ENCODE measurements at places on chromosomes 11 and 22. TPM values are rescaled to one million over a fixed set of nuclear protein-coding genes. Genes with fewer than 3 reads are reported as not detected.
A peak's percentile ranks its signal among the peaks of the same experiment; 100 is the strongest.

DNA sequence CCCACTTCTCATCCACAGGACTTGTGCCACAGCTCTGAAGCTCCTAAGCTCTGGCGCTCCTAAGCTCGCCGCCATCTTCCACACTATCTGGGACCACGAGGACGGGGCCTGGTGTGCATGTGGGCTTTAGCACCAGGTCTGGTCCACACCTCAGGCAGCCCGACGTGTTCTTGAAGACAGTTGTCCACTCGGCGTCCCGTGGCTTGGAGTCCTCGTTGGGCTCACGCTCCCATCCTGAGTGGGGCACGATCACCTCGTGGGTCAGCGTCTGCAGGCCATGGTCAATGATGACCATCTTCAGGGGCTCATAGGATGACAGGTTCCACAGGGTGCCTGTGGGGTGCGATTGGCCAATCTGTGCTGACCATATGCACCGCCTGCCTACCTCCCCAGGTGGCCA, 37.1 kb upstream of the TXNRD2 start:
- DNase-seq = no peak

DNA sequence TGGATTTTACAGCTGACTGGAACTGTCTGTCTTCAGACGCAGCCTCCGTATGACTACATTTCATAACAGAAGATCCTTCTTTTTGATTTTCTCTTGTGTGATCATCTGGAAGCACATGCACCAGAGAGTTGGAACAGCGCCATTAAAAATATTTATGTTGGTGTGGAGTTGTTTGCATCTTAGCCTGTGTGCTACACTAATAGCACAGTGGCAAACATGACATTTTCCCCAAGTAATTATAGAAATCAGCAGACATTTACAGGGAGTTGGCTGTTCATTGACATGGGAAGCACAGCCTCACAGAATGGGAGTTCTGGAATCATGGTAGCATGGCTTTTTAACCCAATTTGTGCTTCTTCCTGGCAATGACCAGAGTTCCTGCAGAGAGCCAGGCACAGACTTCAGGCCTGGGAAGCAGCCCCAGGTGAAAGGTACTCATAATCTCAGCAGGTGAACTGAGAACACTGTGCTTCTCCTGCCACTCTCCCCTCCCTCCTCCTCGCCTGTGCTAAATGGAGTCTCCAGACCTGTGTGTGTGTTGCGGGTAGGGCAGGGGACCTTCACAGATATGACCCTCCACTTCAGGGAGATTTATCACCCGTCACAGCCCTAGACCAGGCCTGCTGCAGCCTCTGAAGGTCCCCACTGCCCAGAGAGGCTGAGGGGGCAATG, 82.8 kb upstream of the PLET1 start:
- DNase-seq = no peak

GRCh38 chr22:46813816-46814597, 51.6 kb downstream of the TBC1D22A start:
- DNase-seq = no peak

DNA sequence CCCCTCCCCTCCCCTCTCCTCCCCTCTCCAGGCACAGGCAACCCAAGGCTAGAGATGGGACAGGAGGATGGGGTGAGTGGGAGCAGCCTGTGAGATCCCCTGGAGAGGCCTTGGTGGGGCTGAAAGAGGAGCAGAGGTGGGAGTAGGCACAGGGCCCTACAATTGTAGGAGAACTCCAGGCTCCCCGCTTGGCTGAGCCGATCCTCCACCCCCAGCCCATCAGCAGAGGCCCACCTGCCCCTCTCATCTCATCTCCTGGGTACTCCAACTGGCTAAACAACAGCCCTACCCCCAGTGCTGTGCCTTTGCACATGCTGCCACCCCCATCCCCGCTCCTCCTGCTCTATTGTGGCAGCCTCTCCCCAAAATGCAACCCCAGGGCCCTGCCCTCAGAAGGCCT, 52.0 kb upstream of the A4GALT start:
- DNase-seq = no peak

- no peak for DNase-seq
These were observed 22.9 kb upstream of the CARS1 start for GRCh38 chr11:3080104-3080503.

- DNase-seq = no peak
These were observed 20.4 kb downstream of the C22orf23 start for GRCh38 chr22:37932821-37933578.

- DNase-seq = peak; percentile 89
These were observed 688 bp downstream of the SERPING1 start for GRCh38 chr11:57597916-57598830.

DNA sequence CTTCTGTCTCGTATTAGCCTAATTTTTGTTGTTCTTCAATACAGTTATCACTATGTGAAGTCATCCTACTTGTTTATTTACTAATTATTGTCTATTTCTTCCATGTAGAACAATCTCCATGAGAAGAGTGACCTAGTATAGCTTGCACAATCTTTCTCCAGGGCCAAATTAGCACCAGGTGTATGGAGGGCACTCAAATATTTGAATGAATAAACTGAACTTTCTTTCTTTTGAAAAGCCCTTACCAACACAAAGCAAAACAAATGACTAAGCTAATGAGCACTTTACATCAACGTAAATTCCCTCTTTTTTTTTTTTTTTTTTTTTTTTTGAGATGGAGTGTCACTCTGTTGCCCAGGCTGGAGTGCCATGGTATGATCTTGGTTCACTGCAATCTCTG, 34.2 kb downstream of the ABTB2 start:
- no peak for DNase-seq

DNA sequence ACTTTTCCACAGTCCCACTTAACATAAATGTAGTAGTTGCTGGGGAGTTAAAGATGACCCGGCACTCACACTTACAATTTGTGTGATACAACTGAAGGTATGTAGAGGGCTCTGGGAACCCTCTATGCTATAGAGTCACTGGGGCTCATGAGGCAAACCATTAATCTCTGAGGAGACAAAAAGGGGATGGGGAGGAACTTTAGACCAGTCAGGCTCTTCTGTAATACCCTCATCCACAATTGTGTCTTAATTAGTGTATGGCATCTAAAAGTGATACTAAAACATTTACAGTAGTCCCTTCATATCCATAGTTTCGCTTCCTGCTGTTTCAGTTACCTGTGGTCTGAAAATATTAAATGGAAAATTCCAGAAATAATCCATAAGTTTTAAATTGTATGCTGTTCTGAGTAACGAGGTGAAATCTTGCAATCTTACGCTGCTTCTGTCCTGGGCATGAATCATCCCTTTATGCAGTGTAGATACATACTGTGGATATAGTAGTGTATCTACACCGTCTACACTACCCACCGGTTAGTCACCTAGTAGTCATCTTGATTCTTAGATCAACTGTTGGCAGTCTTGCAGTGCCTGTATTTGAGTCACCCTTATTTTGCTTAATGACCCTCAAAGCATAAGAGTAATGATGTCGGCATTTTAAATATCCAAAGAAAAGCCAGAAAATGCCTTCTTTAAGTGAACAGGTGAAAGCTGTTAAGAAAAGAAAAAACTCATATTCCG, 12.2 kb downstream of the CBL start:
- no peak for DNase-seq

DNA sequence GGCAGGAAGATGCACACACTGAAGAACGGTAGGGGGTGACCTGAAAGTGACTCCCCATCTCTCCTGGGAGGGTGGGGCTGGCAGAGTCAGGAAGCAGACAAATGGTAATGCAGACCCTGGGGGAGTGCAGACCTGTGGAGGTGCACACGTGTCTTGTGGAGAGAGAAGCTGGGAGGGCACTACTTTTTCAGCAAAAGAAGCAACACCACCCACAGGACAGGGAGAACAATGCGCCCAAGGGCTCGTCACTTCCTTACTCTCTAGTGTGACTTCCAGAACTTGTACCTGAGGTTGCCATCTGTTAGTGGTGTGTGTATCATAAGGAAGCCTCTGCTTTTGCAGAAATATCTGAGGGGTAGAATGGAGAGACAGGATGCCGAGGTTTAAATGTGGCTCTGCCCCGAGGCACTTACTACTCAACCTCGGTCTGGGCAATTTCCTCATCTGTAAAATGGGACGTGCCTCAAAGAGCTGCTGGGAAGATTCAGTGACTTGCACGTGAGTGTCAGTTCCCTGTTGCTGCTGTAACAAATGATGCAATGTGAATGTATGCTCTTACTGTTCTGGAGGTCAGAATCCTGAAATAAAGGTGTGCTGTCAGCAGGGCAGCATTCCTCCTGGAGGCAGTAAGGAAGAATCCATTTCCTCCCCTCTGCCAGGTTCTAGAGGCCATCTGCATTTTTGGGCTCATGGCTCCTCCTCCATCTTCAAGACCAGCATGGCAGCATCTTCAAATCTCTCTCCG, 323.4 kb downstream of the SHANK2 start:
- DNase-seq = no peak

DNA sequence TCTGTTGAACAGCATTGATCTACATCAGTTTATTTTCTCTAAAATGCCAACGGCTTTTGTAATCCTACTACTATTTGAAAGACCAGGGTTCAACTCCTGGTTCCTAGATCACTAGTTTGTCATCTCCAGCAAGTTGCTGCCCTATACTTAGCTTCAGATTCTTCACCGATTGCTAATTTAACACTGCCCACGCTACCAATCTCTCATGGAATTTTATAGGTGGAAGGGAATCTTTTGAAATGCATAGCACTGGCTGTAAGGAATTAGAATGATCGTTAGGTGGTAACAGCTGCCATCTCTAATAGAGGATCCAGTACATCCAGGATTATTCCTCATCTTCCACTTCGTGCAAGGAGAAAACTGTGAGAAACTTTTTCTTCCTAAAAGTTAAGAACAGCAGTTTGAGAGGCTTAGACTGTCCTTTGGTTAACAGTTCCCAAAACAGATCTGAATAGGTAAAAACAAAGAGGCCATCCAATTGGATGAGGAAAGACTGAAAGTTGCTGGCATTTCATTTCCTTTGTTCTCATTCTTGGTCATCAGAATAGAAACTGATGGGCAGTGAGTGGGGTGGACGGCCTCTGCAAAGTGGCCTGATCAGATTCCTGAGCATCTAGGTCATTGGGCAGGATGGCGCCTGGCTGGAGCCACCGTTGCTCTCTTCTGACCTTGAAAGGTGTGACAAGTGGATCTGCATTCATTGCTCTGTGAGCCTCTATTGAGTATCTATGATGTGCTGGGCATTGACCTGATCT, 236.3 kb upstream of the SORL1-AS1 start:
- DNase-seq = no peak

- no peak for DNase-seq
These were observed 2.2 kb upstream of the SCT start for GRCh38 chr11:629237-629583.

DNA sequence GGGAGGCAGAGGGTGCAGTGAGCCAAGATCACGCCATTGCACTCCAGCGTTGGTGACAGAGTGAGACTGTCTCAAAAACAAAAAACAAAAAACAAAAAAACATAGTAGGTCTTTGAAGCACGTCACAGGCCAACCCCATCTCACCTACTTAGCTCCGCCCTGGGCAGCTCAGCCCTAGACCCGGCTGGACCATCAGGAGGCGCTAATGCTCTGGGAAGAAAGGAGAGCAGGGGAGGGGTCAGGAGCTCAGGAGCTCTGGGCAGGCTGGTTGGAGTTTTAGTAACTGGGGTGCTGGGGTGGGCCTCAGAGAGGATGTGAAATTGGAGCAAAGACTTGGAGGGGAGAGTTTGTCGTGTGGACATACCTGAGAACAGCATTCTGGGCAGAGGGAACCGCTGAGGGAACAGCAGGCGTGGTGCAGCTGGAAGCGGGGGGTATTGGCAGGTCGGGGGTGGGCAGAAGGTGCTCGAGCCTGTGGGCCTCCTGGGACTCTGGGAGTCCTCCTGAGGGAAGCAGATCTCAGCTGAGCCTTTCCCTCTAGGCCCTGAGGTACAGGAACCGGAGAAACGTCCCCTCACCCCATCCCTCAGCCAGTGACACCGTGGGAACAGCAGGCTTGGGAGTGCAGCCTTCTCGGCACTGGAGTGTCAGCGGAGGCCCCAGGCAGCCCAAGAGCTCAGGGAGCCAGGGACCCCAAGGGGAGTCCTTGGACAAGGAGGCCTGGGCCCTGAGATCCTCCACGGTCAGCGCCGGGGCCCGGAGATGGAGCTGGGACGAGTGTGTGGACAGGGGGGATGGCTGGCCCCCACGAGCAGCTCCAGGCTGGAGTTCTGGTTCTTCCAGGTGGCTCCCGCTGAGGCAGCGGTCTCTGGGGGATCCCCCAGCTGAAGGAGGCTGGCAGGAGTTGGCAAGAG, 2.2 kb upstream of the RPS6KA4 start:
- peak; percentile 65 for DNase-seq

DNA sequence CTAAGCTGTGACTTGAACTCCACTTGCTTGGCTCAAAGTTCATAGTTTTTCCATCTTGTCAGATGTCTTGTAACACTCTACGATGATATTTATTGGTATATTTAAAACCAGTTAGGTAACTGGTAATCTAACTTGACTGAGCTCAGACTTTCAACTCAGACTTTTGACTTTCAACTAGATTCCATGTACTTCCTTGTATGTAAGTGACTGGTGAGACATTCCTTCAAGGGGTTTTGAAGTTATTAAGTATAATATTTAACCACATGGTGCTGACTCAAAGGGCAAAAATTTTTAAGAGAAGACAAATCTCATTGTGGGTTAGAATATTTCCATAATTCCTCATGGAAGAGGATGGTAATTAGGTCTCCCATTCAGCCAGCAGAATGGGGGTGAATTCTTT, 631.3 kb upstream of the ANO5 start:
- no peak for DNase-seq

The APOL4 gene
- 5.6 TPM for total RNA-seq

The SEZ6L gene
- 0.24 TPM for total RNA-seq

The FOLH1 gene
- 1.2 TPM for total RNA-seq

The ART1 gene
- not detected for total RNA-seq

The KCNK7 gene
- 164 TPM for total RNA-seq

The ZNF70 gene
- total RNA-seq = 1.7 TPM

The ANO9 gene
- total RNA-seq = 166 TPM
